Activated CD4-positive, alpha-beta T cell treated with anti-CD3 and anti-CD28 coated beads, Interleukin-2, amount 50 U/mL, for 24 hours (primary cell): ENCODE measurements at places on chromosomes 6 and 20.

DNA sequence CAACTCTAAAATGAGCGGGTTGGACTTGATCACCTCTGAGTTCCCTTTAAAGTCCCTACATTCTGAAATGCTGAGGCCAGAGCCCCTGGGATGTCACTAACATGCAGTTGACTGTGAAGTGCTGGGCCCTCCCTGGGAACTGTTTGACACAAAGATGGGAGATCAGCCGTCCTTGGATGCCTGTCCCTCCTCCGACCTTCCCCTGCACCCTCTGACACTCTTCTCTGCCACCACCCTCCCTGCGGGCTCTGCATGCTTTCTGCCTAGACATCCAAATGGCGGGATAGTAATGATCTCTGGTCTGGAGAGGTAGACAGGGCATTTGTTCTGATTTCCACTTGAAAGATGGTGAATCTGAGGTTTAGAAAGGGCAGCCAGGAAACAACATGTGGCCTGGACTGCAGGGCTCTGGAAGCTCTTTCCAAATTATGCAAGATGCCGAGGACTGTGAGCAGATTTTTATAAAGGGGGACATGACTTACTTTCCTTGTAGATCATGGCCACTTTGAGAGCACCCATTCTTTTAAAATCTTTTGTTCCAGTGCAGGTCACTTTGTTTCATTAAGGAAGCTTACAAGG, 113.2 kb downstream of the ZDHHC14 start:
- DNase-seq = no peak

DNA sequence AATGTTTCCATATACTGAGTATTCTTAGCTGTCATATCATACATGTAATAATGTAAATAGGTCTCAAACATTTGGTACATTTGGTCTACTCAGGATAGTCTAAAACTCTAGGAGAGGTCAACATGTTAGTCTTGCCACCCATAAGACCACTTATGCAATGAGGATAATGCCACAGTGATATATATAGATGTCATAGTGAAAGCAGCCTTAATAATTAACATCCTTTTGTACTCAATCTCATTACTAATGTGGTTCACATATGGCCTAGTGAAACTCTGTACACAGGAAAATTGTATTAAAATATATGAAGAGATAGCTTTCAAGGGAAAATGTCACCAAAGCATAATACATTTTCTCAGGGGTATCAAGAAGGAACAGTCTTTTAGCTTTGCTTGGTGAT, 577.9 kb downstream of the TFAP2B start:
- DNase-seq = no peak

DNA sequence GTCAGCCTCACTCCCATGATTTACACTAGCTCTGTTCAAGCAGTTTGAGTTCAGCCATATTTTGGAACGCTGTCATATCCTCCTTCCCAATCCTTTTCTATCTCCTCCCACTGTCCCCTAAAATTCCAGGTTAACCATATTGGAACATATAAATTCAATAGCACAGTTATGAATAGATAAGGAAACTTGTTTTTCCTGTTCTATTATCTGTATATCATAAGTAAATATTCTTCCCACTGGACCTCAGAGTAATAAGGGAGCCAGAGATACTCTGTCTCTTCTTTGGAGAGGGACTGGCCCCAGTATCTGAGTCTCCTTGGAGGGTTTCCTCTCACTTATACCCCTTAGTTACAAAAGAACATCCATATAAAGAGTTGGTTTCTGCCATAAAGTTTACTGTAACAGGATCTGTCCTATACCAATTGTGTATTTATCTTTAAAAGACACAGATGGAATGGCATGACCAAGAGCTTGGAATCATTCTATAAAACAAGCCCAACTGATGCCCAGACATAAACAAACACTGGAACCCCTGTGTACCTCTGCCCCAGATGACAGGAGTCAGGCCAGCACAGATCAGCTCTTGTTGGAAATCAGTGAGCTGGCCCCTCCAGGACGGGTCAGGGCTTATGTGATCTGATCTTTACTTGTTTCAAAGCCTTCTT, 67.1 kb downstream of the EPB41L2 start:
- no peak for DNase-seq

DNA sequence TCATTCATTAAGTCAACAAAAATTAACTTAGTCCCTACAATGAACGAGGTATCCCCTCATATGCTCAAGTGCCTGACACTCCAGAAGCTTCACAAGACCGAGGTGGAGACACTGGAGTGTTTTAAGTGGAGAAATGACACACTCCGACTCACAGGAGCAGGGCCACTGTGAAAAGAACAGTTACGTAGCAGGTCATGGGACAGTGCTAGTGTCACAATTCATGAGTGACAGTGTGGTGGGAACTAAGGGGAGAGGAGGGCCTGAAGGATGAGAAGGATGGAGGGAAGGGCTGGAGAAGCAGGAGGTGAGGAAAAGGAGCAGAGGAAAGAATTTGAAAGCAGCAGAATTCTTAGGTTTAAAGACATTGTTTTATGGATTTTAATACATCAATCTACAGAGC, 1.3 kb upstream of the HLA-A start:
- no peak for DNase-seq

DNA sequence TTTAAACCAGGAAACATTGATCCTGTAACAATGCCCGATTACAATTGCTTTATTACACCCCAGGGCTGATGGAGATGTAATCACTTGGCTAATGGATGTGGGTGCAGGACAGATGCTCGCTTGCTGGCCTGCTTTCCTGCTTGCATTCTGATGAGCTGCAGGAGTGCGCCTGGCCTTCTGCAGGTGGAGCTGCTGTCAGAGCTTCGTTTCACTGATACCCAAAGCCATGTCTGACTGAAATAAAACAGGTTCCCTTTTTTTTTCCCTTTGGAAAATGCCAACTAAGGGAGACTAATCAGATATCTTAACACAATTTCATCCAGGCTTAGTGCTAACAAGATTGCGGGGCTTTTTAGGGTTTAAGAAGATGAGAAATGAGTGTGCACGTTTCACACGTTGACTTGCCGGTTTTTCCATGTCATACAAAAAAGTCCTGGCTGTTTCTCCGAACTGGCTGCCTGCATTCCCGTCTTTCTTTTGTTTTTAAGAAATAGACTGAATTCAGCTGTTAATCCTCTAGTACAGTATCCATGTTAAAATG, 60.7 kb downstream of the VAPB start:
- no peak for DNase-seq

- DNase-seq = no peak
Observed at GRCh38 chr6:68640491-68640835, 5.4 kb downstream of the ADGRB3 start.

GRCh38 chr6:158686311-158686710, 36.5 kb downstream of the SYTL3 start:
- DNase-seq = no peak

DNA sequence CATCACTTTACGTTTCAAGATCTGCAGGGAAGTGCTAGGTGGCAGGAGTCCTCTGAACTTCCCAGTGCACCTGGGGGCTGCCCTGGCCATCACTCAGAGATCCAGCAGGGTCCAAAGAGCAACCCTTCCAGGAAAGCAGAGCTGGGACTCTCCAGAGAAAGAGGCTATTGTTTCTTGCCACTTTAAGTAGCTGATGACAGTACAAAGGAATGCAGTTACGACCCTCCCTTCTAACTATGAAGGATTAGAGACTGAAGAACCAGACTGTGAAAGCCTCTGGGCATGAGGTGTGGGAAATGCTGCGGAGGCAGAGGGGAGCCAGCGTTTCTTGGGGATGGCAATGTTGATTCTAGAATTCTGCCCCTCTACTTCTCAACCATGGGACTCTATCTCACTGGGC, 189.1 kb upstream of the SUPT3H start:
- no peak for DNase-seq

DNA sequence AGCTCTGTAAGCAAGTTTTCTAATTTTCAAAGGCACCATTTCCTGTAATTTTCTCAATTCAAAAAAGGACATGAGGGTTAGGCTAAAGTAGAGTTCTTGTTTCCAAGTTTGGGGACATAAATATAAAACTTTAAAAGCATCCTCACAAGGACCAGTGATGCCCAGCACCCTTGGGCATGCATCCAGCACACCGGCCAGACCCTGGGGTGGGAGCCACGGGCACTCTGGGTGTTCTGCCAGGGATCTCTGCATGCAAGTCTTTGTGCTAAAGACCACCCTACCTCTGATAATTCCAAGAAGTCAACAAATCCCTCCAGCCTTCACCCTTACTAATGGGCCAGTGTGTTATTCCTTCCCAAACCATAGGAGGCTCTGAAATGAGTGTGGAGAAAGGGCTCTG, 46.5 kb downstream of the PLCG1 start:
- no peak for DNase-seq

DNA sequence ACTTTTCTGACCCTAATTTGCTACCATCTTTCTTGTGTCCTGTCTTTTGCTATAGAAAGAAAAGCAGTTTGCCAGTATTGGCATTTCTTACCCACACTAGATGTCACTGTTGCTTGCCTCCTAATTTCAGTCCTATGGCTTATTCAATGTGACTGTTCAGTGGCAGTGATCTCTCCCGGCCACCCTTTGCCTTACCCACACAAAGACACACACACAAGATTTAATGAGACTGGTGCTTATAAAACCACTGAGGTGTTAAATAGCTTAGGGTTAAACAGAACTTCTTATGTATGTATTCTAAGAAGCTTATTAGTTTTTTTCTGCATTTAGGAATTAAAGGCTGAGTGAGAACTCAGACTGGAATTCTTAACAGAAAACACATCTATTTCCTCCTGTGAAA, 233.6 kb upstream of the ASCC3 start:
- no peak for DNase-seq

GRCh38 chr6:134457941-134458340, 140.0 kb upstream of the SGK1 start:
- DNase-seq = no peak
